ENCODE measurements at places on chromosomes 7 and 10.
A peak's percentile ranks its signal among the peaks of the same experiment; 100 is the strongest.

DNA sequence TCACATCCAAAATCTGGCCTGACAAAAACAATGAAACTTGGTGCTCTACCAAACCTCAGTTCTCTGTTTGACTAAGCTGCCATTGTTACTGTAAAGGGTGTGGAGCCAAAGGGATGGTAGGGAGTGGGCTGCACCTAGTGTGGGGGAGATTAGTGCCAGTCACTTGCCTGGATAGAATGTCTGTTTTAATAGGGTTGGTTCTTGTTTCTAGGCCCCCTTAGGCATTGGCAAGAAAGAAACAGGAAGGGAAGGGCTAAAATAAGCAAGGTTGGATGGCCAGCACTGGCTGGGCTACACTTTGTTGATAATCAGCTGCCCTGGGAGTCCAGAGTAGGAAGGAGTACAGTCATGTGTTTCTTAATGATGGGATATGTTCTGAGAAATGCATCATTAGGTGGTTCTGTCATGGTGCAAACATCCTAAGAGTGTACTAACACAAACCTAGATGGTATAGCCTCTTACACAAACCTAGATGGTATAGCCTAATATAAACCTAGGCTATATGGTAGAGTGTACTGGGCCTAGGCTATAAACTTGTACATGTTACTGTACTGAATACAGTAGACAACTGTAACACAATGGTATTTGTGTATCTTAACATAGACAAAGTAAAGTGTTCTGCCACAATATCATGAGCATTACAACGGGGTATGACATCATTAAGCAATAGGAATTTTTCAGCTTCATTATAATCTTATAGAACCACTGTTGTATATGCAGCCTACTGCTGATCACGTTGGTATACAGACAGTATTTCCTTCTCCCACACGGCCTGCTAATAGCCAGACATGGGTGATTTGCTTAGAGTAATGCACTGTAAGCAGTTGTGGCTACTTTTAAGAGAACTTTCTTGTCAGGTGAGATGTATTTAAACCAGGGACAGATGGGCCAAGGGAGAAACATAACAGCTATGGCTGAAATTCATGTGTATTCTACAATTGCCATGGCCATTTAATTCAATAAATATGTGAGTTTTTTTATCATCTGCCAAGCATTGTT is 15.4 kb downstream of the BBIP1 start:
- DNase-seq: no peak

DNA sequence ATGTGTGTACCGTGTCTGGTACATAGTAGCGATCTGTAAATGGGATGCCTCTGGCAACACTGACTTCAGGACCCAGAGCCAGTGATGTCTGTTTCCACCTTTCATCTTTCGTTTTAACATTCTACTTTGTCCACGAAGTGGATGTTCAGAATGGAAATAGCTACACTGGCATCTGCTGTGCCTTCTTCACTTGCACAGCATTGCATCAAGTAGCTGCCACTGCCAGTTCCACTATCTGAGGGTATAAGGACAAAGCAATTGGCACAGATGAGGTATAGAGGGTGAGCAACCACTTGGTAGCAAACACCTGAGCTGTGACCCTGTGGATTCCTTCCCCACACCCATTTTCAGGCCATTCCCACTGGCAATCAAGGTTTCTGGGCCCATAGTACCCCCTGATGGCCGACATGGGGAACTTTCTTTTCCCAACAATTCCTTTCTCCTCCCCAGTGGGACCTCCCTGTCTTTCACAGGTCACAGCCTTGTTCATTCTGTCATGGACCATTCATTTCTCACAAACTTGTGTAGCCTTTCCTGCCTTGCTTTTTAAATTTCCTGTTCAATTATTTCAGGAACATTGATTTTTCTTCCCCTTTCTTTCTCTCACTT is 4.0 kb downstream of the ITGA8 start:
- no peak for DNase-seq

GRCh38 chr10:114709984-114710383 is 51.9 kb upstream of the ABLIM1 start:
- DNase-seq: no peak

- DNase-seq: no peak
Observed at GRCh38 chr7:134695321-134695860, 48.7 kb downstream of the BPGM start.

DNA sequence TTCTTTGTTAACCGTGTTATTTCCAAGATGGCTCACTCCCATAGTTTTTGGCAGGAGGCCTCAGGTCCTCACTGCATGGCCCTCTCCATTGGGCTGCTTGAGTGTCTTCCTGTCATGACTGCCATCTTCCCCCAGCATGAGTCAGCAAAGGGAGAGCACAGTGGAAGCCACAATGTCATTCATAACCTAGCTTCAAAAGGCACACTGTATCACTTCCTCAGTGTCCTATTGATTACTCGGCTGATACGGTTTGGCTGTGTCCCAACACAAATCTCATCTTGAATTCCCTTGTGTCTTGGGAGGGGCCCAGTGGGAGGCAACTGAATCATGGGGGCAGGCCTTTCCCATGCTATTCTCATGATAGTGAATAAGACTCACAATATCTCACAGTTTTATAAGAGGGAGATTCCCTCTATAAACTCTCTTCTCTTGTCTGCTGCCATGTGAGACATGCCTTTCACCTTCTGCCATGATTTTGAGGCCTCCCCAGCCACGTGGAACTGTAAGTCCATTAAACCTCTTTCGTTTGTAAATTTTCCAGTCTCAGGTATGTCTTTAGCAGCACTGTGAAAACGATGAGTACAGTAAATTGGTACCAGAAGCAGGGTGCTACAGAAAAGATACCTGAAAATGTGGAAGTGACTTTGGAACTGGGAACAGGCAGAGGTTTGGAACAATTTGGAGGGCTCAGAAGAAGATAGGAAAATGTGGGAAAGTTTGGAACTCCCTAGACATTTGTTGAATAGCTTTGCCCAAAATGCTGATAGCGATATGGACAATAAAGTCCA is 106.5 kb downstream of the PRLHR start:
- no peak for DNase-seq

DNA sequence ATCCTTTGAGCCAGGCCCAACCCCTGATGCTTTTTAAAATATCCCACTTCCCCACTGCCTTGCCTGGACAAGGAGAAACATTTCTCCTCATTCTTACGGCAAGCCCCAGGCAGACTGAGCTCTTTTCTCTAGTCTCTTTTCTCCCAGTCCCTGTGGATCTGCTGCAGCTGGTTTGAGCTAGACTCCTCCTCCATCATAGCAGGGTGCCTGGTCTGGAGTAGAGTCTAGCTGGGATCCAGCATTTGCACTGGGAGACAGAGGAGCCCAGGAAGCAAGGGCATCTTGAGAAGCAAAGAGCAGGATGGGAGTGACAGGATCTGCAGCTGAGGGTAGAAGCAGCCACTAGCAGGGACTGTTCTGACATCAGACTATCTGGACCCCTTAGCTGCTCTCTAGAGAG is 562.3 kb upstream of the COBL start:
- no peak for DNase-seq

- DNase-seq: no peak
Observed at GRCh38 chr7:1349351-1349761, 109.9 kb downstream of the MICALL2 start.

DNA sequence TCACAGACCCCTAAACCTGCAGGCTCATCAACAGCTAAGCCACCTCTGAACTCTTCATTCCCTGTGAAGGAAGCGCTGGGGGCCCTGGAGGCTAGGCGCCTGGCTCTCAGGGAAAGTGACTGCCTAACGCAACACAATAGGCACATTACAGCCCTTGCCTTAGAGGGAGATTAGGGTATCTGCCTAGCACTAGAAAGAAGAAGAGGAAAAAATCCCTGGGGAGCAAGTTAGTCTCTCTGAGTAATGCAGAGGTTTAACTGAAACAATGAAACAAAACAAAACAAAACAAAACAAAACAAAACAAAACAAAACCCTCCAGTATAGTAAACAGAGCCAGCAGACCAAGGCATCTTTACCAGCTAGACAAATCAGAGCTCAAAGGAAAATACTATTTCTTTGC is 2.6 kb downstream of the ZNF777 start:
- DNase-seq: no peak

GRCh38 chr7:101146-102046 is 91.0 kb upstream of the FAM20C start:
- DNase-seq: no peak

DNA sequence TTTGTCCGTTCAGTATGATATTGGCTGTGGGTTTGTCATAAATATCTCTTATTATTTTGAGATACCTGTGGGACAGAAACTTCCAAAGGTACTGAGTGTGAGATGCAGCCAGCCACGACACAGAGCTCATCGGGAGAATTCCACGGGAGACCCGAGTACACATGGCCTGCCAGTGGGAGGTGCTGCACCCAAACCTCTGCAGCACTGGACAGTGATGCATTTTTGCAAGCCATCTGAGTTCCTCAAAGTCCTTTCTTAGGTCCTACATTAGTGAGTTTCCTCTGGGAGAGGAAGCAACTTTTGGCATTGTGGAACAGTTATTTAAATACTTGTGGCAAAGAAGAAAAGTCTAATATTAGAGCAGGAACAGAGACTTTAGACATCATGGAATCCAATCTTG is 77.5 kb downstream of the ARID5B start:
- DNase-seq: no peak

- DNase-seq: no peak
Observed at GRCh38 chr7:26726051-26726450, 138.3 kb downstream of the SKAP2 start.

DNA sequence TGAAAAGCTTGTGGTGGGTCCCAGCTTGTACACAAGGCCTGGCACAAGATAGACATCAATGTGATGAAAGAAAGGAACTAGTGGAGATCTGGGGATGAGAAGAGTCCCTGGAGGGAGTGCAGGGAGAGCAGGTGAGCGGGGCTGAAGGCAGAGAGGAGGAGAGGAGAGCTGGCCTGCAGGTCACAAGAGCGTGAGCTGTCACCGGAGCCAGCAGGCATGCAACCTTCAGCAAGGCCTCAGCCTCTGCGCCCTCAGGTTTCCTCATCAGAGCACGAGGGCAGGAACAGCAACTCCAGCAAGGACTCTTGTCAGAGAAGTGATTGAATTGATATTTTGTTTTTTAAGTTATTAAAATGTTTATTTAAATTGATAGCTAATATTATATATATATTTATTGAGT is 188.6 kb downstream of the CXCL12 start:
- DNase-seq: no peak

- DNase-seq: no peak
Observed at GRCh38 chr10:13882119-13882711, 295.4 kb downstream of the PRPF18 start.

- DNase-seq: no peak
Observed at GRCh38 chr10:67587771-67588170, 108.2 kb downstream of the CTNNA3 start.

DNA sequence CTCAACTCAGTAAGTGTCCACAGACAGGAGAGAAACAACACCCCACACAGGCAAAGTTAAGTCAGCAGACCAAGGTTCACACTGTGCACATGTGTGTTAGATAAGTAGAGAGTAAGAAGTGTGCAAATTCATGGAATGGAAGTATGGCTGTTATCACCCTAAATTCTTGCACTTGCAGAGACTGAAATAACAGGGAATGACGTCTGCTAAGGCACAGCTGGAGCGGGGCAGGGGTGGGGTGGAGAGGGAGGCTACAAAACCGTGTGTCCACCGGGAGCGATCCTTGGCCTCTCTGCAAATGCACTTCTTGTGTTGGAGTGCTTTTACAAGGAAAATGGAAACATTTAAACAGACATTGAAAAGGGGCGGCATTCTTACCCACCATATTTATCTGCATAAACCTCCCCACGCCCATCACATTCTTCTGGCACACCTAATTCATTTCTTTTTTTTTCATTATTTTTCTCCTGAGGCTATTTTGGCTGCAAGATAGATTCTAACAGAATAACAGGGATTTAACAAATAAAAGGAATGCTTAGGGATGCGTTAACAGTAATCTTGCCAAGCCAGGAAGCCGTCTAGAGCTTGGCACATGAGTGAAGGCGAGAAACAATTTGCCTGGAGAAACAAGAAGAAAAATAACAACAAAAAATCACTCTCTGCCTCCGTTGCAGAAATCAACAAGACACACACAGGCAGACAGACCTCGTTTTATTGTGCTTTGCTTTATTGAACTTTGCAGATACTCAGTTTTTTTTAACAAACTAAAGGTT is 30.1 kb downstream of the TNS3 start:
- no peak for DNase-seq

- peak; percentile 7 for DNase-seq
Observed at GRCh38 chr7:152341039-152341913, 94.5 kb downstream of the KMT2C start.

- DNase-seq: no peak
Observed at GRCh38 chr10:94465684-94466083, 63.3 kb downstream of the TBC1D12 start.

- no peak for DNase-seq
Observed at GRCh38 chr10:110378533-110379108, 73.9 kb upstream of the SMNDC1 start.

- no peak for DNase-seq
Observed at GRCh38 chr7:94057955-94058354, 53.8 kb upstream of the BET1 start.

GRCh38 chr10:88689366-88689765 is 16.7 kb upstream of the LIPK start:
- no peak for DNase-seq

DNA sequence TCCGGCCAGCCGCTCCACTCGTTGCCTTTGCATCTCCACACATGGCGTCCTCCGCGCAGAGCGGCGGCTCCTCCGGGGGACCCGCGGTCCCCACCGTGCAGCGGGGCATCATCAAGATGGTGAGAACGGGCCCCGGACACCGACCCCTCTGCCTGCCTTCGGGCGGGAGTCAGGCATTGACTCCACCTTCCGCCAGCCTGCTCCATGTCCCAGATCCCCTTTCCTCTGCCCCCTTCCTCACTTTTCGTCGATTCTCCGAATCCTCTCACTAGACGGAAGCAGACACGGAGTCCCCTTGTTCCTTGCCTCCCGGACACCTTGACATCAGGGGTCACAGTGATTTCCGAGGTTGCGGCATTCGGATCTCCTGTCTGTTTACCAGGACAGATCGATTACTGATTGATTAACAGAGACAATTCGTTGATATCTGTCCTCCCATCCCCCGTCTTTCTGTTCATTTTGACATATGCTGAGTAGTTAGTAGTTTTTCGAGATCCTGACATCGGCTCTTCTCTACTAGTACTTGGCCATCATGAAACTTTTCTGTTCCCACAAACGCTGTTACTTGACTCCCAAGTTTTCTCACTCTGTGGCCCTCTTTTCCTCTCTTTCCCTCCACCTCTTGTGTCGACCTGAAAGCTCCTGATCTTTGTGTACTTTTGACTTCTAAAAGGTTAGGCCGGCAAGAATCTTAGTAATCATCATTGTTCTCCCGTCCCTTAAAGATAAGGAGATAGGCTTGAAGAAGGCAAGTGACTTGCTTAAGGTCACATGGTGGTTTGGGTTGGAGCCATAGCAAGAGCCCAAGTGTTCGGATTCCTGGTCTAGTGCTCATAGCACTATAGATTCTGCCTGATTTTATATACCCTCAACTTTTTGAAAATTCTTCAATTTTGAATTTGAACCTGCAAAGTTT is 597 bp downstream of the SND1 start:
- DNase-seq: peak; percentile 58

- no peak for DNase-seq
Observed at GRCh38 chr7:143181349-143181748, 1.9 kb upstream of the TAS2R39 start.

GRCh38 chr10:112140110-112140970 is 43.2 kb downstream of the GPAM start:
- DNase-seq: peak; percentile 49
